AG08396 (cell line): ENCODE measurements at places on chromosomes 6 and 20.

- DNase-seq = no peak
These were observed 5.7 kb upstream of the ADTRP start for GRCh38 chr6:11784341-11784740.

- DNase-seq = no peak
These were observed 9.0 kb downstream of the MRAP2 start for GRCh38 chr6:84042603-84043002.

DNA sequence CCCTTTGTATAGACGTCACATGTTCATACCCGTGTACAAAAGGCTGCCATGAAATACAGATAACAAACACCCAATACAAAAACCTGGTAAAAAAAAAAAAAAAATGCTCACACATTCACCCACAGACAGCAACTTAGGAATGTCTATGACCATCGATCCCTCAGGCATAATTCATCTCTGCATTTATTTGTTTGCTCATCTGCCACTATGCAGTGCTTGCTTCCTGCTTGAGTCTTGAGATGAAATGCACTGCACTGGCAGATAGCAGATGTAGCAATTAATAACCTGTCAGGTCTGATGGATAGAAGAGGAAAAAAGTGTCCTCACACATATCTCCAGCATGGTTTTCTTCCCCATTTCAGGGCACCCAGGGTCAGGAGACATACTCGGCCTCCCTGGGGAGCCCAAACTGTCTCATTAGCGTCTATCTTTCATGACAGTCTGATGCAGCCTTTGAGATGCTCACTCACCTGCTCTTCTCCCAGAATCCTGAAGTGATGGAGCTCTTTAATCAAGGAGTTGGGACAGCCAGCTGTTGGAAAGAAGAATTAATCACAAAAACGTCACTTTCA is 295.1 kb upstream of the AGPAT4 start:
- DNase-seq = no peak

DNA sequence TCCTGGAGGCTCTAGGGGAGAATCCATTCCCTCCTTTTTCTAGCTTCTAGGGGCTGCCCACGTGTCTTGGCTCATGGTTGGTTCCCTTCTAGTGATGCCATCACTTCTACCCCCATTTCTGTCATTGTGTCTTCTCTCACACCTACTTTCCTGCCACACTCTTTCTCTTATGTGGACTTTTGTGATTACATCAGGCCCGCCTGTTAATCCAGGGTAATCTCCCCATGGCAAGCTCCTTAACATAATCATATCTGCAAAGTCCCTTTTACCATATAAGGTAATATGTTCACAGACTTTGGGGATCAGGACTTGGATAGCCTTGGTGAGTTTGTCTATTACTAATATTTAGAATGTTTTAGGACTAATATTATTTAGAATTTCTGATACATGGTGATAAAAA is 111.9 kb downstream of the DNAH8 start:
- DNase-seq = no peak

DNA sequence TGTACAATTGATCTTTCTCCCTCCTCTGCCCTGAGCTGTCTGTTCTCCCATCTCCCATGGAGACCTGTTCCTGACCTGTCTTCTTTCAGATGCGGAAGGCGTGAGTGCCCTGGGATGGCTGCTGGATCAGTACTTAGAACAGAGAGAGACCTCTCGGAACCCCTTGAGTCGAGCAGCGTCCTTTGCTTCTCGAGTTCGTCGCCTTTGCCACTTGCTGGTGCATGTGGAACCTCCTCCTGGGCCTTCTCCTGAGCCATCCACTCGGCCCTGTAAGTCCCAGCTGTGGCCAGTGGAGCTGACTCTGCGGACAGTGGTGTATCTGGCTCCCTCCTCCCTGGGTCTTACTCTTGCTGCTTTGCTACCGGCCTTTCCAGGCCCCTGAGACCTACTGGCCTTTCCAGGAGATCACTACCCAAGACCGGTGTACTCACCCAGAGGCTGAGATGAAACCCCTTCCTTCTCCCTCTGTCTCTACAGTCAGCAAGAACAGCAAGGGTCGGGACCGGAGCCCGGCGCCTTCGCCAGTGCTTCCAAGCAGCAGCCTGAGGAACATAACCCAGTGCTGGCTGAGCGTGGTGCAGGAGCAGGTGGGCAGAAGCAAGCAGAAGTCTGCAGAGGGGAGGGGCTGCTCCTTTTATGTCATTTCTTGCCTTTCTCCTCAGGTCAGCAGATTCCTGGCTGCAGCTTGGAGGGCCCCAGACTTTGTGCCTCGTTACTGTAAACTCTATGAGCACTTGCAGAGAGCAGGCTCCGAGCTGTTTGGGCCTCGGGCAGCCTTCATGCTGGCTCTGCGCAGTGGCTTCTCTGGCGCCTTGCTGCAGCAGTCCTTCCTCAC is 22.5 kb downstream of the CUL9 start:
- DNase-seq = no peak

DNA sequence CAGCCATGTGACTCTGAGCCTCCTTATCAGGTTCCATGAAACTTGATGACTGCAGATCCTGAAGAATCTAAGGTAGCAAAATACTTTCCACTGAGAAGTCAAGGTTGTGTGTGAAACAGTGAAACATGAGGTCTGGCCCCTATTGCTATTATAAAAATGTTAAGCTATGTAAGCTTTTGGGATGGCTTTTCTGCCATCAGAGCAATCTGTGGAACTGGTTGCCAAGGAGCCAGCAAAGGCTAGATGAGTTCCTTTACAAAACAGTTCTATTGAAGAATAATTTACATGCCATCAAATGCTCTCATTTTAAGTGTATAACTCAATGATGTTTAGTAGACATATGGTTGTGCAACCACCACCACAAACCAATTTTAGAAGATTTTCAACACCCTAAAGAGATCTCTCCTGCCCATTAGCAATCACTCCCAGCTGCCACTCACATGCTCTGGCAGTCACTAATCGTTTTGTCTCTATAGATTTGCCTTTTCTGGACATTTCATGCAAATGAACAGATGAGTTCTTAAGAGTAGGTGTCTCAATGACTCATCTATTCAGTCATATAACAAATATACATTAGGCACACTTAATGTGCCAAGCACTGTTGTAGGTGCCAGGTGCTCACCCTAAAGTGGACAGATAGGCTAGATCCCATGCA is 19.9 kb upstream of the MEP1A start:
- no peak for DNase-seq

DNA sequence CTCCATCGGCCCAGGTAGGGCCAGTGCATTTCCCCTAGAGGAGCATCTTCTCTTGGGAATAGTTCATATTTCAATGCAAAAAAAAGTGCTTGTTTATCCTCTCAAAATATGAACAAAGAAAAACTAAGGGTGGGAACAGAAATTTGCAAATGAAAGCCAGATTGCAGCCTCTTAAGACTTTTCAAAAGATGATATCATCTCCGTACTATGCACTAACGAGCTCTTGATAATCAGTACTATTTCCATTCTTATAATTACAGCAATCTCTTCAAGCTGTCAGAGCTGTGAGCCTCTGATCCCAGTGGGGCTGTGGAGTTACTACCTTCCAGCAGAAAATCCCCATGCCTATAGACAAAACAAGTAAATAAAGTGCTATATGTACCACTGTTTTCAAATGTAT is 77.1 kb downstream of the SOD2 start:
- DNase-seq = no peak
